ENCODE measurements at places on chromosomes 3 and 15. TPM values are rescaled to one million over a fixed set of nuclear protein-coding genes. Genes with fewer than 3 reads are reported as not detected.

DNA sequence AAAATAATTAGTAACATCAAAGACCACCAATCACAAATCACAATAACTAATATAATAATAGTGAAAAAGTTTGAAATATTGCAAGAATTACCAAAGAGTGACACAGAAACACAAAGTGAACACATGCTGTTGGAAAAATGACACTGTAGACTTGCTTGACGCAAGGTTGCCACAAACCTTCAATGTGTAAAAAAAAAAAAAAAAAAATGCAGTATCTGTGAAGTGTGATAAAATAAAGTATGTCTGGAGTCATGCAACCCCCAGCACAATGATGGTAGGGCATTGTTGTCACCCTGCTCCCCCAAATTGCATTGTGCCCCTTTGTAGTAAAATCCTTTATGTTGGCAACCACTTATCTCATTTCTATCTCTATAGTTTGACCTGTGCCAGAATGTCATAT lies 190.6 kb downstream of the PLCL2 start:
- no peak for DNase-seq

Gene UACA
- 62.2 TPM for total RNA-seq

Gene CACNA1D
- 39.2 TPM for total RNA-seq

DNA sequence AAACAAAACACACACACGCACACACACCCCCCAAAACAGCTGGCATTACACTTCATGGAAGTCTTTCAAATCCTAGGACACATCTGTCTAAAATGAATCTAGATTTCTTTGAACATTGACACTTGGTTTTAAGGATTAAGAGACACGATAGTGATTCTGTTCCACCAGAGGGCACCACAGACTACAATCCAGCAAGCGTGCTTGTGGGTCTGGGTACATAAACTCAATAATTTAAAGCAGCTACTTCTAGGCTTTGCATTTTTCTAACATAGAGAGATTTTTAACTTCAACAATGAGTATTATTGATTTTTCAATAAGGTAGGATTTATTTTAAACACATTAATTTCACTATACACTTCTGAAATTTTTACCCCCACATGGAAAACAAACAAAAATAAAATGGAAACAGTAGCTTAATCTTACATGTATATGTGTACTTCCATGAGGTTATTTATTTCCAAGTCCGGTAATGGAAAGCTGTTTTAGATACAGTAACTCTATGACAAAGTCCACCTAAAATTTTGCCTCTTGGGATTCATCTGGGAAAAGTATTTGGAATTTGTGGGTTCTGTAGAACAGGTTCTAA lies 564.0 kb upstream of the TGFBR2 start:
- DNase-seq = peak; percentile 56

DNA sequence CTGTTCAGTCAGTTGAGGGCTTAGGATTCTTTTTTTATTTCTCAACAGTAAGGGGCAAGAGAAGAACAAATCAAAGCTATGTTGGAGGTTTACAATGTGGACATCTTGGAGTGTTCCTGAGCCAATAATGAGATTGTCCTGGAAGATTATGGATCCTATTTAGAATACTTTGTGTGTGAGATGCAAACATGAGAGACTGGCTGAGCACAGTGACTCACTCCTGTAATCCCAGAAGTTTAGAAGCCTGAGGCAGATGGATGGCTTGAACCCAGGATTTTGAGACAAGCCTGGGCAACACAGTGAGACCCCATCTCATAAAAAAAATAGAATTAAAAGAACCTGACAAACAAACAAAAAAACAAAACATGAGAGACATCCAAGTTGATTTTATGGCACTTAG lies 351.6 kb downstream of the GAP43 start:
- no peak for DNase-seq

DNA sequence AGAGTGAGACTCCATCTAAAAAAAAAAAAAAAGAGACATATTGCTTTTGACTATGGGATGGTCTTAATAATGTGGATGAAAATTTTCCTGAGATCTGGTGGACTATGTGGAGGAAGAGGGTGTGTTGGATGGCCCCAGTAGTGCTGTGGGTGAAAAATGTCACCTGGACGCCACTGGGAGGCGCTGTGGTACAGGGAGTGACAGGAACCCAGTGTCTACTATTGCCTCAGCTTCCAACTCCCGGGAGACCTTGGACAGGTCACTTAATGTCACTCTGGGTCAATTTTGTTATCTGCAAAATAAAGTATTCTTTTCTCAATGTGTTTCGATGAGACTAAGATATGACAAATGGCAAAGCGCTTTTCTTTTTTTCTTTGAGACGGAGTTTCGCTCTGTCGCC lies 27.7 kb upstream of the DCP1A start:
- peak; percentile 60 for DNase-seq

GRCh38 chr3:61141227-61141626 lies 110.0 kb downstream of the FHIT start:
- no peak for DNase-seq

DNA sequence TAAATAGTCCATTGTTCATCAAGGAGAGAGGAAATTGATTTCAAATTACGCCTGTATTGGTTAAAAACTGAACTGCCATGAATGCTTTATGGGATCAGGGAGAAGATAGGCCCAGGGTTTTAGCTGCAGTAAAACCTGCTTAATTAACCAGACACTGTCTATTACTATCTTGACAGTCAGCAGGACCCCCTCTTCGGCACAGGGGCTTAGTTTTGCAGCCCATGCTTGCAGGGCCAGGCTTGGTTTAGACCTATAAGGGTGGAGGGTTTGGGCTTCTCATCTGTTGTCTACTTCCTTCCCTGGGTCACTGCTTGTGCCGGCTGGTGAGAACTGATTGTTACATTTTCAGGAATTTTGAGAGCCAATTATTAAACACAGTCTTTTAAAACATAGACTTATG lies 41.1 kb downstream of the PTPRG start:
- no peak for DNase-seq

Measured in mucosa of gallbladder (tissue), 1 donor.